ENCODE measurements at places on chromosomes 3 and 15.

GRCh38 chr15:60325905-60326304 is 71.9 kb downstream of the ANXA2 start:
- DNase-seq: no peak

- no peak for DNase-seq
These were observed 320.2 kb upstream of the TBC1D5 start for GRCh38 chr3:18062657-18063025.

DNA sequence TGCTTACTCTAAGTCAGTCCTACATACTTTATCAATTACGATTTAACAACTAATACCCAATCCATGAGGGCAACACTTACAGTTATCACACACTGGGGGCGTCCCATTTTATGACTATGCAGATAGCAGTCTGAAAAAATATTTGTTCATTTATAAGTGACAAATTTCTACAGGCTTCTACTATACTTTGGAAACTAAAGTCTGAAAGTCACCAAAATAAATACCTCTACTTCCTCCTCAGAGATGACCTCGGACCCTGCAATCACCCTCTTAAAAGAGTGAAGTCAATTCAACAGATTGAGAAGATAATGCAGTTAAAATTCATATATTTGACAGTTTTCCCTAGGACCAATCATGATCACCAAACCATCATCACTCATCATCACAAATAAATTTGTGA is 76.6 kb downstream of the GSK3B start:
- DNase-seq: no peak

GRCh38 chr15:72106068-72106467 is 11.9 kb downstream of the MYO9A start:
- DNase-seq: no peak

DNA sequence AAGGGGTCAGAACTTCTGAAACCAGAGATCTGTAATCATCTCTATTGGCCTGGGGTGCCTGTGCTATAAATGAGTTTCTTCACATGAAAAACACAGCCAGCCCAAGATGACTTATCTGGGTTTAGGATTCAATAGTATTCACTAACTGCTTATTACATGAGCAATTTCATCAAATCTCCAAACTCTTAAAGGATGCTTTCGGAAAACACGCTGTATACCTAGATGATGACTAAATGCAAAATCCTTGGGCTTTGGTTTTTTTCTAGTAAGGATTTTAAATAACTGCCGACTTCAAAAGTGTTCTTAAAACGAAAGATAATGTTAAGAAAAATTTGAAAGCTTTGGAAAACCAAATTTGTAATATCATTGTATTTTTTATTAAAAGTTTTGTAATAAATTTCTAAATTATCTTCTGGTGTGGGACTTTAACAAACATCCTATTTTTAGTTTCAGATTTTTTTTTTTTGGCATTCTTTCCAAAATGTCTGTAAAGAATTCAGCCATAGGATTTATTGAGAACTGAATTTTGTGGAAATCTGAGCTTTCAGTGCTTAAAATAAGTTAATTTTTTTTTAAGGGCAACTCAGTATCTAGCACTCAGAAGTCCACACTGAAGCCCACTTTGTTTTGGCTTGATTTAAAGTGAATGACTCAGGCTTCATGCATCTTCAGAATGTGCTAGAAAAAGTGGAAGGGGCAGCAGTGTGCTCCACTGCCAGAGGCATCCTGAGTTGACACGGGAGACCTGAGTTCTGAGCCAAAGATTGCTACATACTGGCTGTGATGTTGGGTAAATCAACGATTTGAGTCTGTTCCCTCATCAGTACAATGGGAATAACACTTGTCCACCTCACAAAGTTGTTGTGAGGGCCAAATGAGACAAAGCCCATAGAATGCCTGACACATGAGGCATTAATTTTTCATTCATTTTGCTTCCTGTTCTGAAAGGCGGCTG is 18.7 kb downstream of the TMEM43 start:
- no peak for DNase-seq

GRCh38 chr15:81298611-81299010 is 25.3 kb downstream of the STARD5 start:
- DNase-seq: no peak
